ENCODE measurements at places on chromosomes 3 and 15.

DNA sequence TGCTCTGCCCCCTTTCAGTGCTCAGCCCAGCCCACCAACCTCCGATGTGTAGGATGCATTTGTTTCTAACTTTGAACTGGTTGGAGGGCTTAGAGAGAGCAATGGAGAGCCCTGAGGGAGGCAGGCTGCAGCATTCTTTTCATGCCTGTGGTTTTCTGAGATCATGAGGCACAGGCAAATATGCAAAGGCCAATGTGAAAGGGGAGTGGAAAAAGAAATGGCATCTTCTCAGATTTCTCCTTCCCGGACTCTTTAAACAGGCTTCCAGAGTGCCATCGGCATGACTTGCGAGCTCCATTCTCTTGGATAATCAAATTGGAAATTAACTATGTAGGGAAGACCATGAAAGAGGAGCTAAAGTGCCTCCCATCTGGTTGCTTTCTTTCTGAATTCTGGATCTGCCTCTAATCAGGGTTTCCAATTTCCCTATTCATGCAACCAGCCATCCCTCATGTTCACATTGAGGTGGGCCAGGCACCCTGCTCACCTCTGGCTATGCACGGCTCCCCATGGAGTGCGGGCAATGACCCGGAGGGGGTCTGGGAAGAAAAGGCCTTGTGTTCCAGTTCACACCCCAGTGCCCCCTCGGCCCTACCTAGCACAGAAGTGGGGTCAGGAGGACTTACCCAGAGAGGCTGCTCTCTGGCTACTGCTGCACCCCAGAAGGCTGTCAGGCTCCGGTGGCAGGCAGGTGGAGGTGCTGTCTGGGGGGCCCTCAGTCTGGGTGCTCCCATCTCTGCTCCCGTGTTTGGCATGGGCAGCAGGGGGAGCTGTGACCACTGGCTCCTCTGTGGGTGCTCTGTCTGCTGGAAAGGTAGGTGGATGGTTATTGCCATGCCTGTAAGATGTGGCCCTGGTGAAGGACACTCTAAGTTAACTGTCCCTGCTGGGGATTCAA lies 16.1 kb downstream of the AMOTL2 start:
- peak; percentile 19 for DNase-seq

DNA sequence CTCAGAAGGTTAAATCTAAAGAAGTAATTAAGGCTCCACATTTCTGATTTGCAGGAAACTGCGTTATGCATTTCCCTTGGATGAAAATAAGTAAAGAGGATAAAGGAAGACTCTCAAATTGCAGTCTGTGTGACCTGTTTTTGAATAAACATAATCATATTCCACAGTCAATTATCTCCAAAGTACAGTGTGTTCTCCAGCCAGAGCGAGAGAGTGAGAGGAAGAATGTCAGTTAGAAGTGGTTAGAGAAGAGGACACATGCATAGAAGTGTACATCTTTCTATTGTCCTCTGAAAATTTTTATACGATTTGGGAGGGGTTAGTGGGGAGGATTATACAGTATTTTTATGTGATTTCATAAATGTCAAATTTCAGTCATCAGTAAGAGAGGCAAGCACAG lies 487.1 kb downstream of the LPP start:
- DNase-seq, result no peak

GRCh38 chr15:42155546-42156242 lies 742 bp downstream of the PLA2G4F start:
- no peak for DNase-seq

GRCh38 chr15:71110405-71111180 lies 4.7 kb upstream of the THSD4 start:
- DNase-seq, result no peak

- DNase-seq, result no peak
Observed at GRCh38 chr3:38604246-38604645, 45.2 kb downstream of the SCN5A start.
